ENCODE measurements at places on chromosomes 2 and 18.

GRCh38 chr2:152532241-152532640, 185.0 kb downstream of the PRPF40A start:
- no peak for DNase-seq

DNA sequence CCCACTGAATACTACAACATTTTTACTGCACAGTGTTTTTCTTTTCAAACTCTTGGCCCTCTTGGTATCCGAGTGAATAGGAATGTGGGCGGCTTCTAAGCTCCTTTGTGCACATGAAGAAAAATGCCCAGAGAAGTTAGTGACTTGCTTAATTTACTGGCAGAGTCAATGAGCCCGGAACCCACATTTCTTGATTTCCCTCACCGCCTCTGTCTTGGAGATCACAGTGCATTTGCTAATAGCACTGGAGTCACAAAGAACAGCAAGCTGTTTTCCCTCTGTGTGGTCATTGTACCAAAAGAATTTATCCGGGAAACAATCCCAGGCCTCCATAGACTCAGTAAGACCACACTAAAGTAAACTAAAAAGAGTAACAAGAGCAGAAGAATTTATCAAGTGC, 18.9 kb downstream of the STON1 start:
- no peak for DNase-seq

GRCh38 chr2:46936566-46936965, 21.0 kb upstream of the MCFD2 start:
- DNase-seq: no peak

DNA sequence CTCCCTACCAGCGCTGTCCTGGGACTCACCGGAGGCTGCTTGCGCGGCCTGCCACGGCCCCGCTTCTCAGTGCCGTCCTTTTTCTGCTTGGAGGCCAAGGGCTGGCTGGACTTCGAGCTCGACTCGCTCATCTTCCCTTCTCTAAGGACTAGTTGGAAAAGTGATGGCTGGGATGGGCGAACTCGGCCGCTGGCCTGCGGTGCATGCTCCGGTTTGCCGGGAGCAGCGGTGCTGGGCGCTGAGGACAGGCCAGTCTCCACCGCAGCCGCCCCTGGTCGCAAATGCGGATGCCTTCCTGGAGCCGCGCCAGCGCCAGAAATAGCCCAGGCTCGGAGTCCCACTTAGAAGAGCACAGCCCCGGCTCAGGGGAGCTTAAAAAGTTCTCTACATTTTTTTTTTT, 3.1 kb downstream of the C2orf81 start:
- no peak for DNase-seq

- DNase-seq: no peak
These were observed 4.9 kb downstream of the STAT4 start for GRCh38 chr2:191145769-191146471.

GRCh38 chr2:84613082-84613481, 96.8 kb downstream of the DNAH6 start:
- DNase-seq: no peak

GRCh38 chr2:46308629-46309028, 11.4 kb downstream of the EPAS1 start:
- DNase-seq: no peak

GRCh38 chr2:151842830-151843690, 14.8 kb upstream of the ARL5A start:
- no peak for DNase-seq

DNA sequence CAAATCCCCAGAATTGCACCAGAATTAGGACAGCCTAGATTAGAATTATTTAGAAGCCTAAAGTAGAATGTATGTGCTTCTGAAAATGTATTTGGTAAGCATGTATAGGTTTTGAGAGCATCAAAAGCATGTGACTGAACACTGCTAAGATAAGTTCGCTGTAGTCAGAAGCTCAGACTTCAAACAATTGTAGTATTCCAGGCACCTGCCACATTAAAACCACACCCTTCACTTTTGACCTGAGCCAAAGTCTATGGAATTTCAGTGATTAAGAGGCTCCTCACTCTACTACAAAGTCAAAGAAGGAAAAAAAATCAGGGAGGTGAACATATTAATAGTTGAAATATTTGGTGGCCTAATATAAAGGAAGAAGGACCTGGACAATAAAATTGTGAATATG, 8.2 kb downstream of the KCNJ3 start:
- no peak for DNase-seq

GRCh38 chr2:165587335-165587938, 117.9 kb downstream of the CSRNP3 start:
- DNase-seq: no peak
